ENCODE measurements at places on chromosomes 6 and 20.
A peak's percentile ranks its signal among the peaks of the same experiment; 100 is the strongest.

- no peak for DNase-seq
Observed at GRCh38 chr6:11462742-11463397, 74.7 kb upstream of the TMEM170B start.

DNA sequence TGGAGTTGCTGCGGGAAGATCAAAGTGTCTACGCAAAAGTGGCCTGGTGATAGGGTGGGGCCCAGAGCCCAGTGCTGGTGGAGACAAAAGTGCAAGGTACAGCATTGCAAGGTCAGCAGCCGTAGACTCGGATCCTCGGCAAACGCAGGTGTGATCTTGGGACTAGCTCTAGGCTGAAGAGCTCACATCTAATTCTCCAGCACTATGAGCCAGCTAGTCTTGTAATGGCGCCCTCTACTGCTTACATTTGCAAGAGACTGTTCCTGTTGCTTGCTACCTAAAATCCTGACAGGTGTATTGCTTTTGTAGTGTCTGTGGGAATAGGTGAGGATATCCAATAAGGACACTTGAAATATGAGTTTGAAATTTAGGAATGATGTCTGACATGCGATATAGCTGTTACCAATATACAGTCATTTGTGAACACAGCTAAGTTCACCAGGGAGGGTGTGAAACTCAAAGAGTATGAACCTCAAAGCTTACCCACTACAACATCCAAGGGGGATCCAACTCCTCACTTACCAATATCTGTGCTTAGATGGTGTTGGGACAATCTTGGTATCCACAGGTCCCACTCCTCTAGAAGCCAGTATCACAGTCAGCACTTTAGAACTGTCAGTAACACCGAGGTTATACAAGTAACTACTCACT, 58.4 kb downstream of the PDE7B start:
- DNase-seq, result peak; percentile 13

- DNase-seq, result no peak
Observed at GRCh38 chr6:158630938-158631616, 13.5 kb downstream of the DYNLT1 start.

GRCh38 chr6:119426619-119427018, 77.1 kb upstream of the MAN1A1 start:
- DNase-seq, result no peak

DNA sequence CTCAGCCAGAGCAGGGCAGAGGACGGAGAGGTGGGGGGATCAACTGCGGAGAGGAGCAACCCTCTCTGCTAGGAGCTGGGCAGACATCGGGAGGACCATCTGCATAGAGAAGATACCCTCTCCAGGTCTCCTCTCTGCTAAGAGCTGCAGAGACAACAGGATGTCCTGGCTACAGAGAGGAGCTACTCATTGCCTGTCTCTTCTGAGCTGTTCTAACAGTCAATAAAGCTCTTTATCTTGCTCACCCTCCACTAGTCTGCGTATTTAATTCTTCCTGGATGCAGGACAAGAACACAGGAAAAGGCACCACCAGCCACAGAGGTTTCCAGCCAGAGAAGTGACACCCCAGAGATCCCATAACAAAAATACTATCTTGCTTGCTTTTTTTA, 871.1 kb upstream of the GJE1 start:
- DNase-seq, result no peak

GRCh38 chr6:14309516-14309915, 191.9 kb downstream of the CD83 start:
- DNase-seq, result no peak

GRCh38 chr20:13771853-13772453, 12.8 kb downstream of the ESF1 start:
- no peak for DNase-seq

GRCh38 chr20:63963348-63963741, 6.4 kb downstream of the ZNF512B start:
- DNase-seq, result no peak

GRCh38 chr20:13221673-13222318, 722 bp downstream of the ISM1 start:
- no peak for DNase-seq

GRCh38 chr20:40481337-40481736, 207.7 kb downstream of the MAFB start:
- no peak for DNase-seq

DNA sequence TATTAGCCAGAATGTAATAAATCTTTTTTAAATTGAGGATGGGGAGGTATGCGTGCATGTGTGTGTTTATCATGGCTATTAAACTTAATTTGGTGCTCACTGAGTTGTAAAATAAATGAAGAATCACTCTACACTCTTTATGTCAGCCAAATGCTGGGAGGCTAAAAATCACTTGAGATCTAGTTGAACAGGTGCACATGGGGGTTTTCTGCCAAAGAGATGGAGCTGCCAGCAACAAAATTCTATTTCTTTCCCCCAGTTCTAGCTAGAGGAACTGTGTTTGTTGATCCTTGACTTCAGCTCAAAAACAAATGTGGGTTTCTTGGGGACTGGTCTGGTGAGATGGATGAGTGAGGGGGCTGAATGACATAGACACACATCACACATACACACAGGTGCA, 183.3 kb upstream of the BTBD3 start:
- DNase-seq, result no peak

DNA sequence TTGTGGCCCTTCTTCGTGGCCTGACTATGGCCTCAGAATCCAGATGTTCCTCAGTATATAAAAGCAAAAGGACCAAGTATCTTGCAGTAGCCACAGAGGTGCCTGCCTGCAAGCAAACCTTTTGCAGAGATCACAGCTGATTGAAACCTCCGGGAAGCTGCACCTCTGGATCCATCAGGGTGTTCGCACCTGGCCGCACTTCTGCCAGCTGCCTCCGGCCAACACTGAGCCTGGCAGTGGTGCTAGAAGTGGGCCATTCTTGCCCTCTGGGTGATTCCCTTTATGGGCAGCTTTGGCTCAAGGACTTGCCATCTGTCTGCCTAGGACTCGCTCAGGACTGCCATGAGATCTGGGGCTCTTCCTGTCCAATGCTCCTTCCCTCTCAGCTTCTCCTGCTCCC, 214.6 kb upstream of the ECI2 start:
- DNase-seq, result no peak

GRCh38 chr6:148530394-148530953, 187.8 kb downstream of the SASH1 start:
- no peak for DNase-seq

GRCh38 chr6:129453073-129453472, 256.9 kb downstream of the ARHGAP18 start:
- DNase-seq, result no peak

- no peak for DNase-seq
Observed at GRCh38 chr6:44122801-44123200, 4.5 kb downstream of the MRPL14 start.

DNA sequence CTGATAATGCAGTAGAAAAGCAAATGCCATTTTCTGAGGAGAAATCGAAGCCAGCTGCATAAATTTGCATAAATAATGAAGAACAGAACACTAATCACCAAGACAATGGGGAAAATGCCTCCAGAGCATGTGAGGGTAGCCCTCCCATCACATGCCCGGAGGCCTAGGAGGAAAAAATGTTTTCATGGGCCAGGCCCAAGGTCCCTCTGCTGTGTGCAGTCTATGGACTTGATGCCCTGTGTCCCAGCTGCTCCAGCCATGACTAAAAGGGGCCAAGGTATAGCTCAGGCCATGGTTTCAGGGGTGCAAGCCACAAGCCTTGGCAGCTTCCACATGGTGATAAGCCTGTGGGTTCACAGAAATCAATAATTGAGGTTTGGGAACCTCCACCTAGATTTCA, 164.1 kb downstream of the HAO1 start:
- DNase-seq, result no peak

- DNase-seq, result no peak
Observed at GRCh38 chr6:158290040-158290439, 22.2 kb upstream of the TULP4 start.

- no peak for DNase-seq
Observed at GRCh38 chr6:23413327-23414050, 712.5 kb upstream of the NRSN1 start.

DNA sequence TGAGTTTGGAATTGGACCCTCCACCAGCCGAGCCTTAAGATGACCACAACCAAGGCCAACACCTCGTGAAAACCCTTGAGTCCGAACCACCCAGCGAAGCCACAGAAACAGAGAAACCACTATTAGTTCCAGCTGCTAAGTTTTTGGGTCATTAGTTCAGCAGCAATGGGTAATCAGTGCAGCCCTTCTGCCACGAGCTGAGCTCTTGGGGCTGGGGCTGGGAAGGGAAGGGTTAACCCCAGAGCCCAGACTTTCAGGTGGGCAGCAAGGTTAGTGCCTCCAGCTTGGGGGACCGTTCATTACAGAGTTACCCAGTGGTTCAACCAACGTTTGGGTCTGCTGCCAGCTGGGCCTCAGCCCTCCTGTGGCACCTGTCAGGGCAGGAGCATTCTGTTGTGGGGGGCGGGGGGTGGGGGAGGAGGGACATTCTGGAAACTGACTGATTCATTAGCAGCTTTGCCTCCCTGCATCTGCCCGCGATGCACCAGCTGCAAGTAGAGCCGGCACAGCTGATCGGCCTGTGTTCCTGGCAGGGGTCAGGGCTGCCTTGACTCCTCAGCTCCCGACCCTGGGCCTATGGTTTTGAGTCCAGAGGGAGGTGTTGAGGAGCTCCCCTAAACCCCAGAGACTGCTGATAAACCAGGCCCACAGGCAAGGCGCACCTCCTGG, 52.7 kb downstream of the TGM2 start:
- no peak for DNase-seq

DNA sequence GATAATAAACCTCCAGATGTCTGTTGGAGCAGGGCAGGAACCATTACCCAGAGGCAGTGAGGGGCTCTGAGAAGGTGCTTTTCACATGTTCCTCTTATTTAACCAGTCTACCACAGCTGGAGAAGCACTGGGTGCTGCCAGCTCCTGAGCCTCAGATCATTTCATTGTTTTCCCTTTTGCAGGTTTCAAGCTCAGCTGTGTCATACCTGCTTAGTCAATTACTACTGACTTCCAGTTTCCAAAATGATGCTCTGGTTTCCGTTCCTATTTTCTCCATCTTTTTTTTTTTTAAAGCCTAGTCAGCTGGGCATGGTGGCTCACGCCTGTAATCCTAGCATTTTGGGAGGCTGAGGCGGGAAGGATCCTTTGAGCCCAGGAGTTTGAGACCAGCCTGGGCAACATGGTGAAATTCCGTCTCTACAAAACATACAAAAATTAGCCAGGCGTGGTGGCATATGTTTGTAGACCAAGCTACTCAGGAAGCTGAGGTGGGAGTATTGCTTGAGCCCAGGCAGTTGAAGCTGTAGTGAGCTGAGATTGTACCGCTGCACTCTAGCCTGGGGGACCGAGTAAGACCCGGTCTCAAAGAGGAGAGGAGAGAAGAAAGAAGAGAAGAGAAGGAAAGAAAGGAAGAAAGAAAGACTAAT, 6.7 kb downstream of the FLOT1 start:
- DNase-seq, result no peak

DNA sequence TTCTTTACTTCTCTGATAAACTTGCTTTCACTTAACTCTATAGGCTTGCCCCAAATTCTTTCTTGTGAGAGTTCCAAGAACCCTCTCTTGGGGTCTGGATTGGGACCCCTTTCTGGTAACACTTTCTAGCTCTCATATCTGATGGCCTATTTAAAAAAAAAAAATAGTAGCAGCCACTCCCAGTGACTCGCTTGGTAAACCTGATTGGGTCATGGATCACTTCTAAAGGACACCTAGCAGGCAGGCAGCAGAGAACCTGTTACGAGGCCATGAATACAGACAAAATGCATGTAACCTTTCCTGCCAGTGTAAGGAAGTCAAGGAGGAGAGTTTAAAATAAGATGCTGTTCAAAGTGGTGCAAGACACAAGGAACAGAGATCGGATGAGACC, 9.1 kb upstream of the SERPINB6 start:
- DNase-seq, result no peak

DNA sequence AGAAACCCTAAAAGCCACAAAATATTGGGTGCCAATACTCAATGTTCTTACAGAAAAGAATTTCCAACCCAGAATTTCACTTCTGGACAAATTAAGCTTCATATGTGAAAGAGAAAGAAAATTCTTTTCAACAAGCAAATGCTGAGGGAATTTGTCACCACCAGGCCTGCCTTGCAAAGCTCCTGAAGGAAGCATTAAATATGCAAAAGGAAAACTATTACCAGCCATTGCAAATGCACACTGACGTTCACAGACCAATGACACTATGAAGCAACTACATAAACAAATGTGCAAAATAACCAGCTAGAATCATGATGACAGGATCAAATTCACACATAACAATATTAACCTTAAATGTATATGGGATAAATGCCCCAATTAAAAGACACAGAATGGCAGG, 187.9 kb upstream of the BTBD3 start:
- no peak for DNase-seq

- no peak for DNase-seq
Observed at GRCh38 chr6:170043881-170044790, 246.7 kb downstream of the DLL1 start.

DNA sequence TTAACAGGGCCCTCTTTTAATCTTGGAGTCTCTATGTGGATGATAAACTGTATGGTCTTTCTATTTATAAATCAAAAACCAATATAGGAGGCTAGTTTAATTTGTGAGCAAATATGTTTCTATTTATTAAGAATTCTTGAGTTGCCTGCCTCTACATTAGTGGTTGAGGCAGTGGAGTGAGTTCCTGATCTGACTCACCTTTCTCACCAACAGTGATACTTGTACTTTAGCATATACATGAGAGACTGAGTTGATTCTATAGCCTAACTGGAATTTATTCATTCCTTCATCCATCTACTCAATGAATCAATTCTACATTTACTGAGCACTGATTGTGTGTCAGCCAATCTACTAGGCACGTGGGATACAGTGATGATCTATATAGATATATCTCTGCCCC, 126.9 kb downstream of the TRMT11 start:
- DNase-seq, result no peak

DNA sequence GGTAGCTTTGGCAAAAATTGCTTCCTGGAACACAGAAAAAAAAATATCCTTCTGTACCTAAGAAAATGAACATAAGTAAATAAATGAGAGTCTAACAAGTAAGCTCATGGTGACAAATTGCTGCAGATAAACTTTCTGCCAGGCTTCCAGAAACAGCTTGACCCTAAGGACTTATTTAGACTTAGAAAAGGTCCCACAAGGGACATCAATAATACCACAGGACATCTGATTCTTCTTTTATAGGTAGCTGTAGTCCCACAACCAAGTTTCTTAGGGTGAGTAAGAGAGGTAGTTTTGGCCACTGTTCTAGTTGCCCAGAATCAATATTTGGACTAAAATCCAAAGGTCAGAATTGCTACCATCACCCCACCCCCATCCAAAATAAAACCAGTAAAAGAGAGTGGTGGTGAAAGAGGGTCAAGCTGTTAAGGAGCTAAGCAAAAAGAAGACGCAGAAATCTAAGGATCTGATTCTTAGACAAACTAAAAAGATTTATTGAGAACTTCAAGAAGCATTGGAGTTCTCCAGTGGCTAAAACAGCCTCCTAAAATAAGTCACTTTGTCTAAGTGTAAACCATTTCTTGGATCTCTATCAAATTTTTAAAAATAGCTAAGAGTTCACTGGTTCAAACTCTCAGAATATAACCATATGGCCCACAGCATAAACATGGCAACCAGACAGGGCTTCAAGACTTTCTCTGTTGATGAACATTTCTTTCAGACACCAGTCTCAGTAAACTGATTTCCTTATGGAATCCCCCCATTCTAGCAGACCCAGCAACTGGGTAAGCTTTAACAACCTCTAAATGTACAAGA, 180.6 kb downstream of the PTPRK start:
- no peak for DNase-seq

Data from effector CD8-positive, alpha-beta T cell (primary cell).